ENCODE measurements at places on chromosomes 7 and 10.

DNA sequence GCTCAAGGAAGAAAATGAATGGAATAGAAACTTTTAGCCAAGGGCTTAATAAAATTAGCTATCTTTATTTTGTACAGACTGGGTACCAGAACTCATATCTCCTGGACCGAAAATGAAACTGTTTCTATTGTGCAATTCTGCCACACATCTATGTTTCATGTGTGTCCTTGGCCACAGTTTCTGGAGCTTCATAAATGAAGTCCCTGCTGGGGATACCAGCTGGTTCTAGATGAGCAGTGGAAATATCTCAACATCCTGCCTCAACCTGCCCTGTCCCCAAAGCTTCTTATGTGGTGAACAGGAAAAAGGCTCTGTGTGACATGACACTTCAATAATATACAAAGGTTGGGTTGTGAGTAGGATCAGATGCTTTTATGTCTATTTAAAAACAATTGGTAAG, 310.1 kb upstream of the SORCS1 start:
- no peak for DNase-seq

DNA sequence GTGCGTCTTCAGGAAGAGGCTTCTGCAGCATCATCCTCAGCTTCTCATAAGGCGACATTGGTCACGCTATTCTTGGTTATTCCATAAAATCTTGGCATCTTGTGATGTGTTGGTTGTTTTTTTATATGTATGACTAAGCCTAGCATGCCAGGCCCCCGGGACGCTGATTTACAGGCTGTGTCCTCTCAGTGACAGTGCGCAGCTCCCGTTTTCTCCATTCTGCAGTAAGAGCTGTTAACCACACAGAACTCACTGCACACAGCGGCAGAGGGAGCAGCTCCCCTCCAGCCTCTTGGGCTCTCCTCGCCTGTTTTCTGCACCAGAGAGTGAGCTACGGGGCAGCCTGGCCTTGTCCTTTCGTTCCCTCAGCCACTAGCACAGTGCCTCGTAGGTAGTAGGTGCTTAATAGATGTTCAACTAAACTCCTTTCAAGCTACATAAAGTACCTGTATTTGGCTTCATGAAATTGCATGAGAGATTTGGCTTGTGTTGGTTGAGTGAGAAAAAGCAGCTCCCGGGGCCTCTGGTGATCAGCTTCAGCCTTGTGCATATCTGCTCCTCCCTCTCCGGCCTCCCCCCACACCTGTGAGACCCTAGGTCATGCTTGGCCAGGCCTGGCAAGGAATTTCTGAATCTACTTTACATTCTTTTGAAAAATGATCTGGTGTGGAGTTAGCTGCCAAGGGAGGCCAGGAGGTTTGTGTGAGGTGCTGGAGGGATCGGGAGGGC, 116.2 kb downstream of the WDR37 start:
- no peak for DNase-seq

- no peak for DNase-seq
Measured at GRCh38 chr7:114051871-114052331, 133.1 kb upstream of the PPP1R3A start.

- no peak for DNase-seq
Measured at GRCh38 chr10:75461672-75462649, 30.5 kb downstream of the LRMDA start.

- DNase-seq, result no peak
Measured at GRCh38 chr7:142364551-142364950, 106.7 kb upstream of the PRSS58 start.

DNA sequence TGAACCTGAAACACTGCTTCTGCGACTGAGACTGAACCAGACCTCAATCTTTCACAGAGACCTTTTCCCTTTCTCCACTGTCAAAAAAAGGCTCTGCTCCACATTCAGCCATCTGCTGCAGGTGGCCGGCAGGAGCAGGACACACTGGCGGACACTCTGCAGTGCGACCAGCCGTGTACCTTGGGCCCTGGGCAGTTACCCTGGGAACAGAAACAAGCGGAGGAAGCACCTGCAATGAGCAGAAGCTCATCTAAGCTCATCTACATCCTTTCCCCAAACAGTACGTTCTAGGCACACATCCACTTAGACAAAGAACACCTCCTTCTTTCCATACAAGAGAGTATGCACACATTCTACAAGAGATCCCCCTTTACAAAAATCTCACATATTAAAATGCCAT, 22.8 kb downstream of the VOPP1 start:
- no peak for DNase-seq

GRCh38 chr7:41107938-41108448, 594.9 kb downstream of the INHBA start:
- no peak for DNase-seq

- DNase-seq, result no peak
Measured at GRCh38 chr7:96997512-96998032, 7.8 kb upstream of the DLX6 start.

- no peak for DNase-seq
Measured at GRCh38 chr7:2017914-2018568, 214.7 kb downstream of the MAD1L1 start.

DNA sequence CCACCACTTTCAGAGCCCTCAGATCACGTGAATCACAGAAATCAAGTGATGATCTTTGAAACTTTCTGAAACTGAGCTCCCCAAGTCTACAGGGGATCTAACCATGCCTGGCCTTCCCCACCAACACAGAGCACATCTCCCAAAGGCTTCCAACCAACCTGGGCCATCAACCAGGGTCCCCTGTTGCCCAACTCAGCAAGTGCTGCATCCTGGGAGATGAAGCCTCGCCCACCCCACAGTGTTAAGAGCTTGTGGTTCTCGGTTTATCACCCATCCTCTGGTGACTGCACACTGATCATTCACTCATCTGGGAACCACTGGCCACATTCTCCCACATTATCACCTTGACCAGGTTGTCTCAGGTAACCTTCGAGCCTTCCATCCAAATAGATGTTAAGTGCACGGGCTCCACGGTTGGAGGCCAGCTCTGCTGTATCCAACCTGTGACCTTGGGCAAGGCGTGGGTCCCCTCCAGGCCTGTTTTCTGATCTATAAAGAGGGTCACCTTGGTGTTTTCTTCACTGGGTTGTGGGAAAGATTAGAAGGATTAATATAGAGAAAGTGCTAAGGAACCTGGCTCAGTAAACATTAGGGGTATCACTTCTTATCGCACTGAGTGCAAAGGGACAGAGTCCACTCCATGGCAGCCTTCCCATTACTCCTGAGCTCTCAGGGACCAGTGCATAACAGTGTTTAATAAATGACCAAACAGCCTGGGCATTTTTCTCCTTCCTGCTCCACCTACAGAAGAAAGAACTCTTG, 3.6 kb downstream of the ZNF488 start:
- no peak for DNase-seq

DNA sequence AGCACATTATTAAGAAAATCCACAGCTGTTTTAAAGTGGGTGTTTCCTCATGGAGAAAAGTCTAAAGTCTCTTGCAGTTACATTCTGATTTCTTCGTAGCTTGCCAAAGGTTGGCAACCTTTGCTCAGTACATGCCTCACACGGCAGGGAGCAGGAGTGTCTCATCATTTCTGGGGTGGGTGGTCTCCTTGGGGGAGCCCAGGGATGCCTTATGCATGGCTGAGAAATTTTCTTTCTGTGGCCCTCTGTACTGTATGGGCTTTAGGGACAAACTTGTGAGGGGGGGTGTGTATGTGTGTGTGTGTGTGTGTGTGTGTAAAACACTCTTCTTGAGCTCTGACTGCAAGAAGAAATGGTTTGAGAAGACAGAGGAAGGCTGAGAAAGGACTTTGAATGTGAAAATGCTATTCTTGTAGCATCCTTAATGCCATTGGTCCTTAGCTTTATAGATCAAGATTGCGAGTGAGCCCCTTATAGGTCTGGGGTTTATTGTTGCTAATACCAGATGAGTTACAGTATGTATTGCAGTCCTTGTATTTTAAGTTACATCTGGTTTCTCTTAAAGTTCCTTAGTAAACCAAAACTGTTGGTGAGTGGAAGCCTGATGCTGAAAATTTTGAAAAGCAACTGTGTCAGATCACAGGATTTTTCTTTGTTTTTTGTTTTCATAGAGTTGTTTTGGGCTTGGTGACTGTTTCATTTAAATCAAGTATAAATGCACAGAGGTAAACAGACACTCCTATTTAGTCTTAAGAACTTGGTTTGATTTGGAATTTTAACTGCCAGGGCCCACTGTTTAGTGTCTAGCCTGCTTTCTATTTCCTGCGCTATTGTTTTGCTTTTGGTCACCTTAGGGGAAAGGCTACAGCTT, 242.0 kb downstream of the BICC1 start:
- DNase-seq, result no peak

DNA sequence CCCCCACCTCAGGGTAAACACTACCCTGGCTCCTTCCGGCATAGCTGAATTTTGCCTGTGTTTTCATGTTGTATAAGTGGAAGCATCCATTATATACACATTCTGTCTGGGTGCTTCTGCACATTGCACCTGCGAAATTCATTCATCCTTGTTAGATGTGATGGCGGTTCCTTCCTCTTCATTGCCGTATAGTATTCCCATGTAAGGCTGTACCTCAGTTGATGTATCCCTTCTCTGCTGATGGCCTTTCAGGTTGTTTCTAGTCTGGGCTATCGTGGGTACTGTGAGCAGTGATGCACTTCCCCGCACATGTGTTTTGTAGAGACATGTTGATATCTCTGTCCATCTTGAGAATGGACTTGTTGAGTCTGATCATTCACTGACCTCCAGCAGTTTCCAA, 28.9 kb downstream of the ELFN1 start:
- no peak for DNase-seq

DNA sequence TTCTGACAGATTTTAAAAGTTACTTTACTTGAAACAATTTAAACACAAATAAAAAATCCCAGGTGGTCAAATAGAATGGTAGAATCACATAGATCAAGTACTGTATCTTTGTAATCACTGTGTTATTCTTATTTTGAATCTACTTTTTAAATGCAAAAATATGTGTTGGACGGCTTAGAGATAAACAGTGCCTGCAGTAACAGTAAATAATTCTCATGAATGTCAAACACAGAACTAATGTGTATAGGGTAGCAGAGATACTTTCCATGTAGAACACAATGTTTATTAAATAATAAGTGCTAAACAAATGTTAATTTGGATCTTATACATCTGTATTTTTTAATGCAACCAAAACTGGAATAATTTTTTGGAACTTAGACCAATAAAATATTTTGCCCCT, 1199.4 kb downstream of the SORCS1 start:
- no peak for DNase-seq

DNA sequence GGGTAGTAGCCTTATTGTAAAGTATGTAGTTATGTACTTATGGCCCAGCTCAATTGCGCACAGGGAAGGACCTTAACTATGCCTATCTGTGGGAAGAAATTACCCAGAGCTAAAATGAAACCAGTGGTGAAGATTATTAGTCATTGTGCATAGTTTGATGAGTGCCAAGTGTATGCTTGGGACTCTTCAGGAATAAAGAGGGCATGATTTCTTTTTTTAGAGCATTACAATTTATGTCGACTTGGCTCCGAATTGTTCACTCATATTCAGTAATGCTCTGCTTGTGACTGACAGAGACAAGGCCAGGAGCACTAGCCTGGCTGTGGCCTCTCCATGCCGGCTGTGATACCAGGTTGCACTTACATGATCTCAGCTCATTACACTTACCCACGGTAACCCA, 269.5 kb downstream of the TRIL start:
- no peak for DNase-seq

GRCh38 chr10:78312197-78313047, 278.8 kb downstream of the RPS24 start:
- no peak for DNase-seq

GRCh38 chr7:131720703-131721102, 164.3 kb upstream of the PODXL start:
- DNase-seq, result no peak

GRCh38 chr10:110312206-110312605, 7.5 kb upstream of the SMNDC1 start:
- no peak for DNase-seq

GRCh38 chr10:94138391-94138790, 144.7 kb downstream of the PLCE1 start:
- DNase-seq, result no peak

- DNase-seq, result no peak
Measured at GRCh38 chr10:16964576-16965343, 147.5 kb upstream of the RSU1 start.

DNA sequence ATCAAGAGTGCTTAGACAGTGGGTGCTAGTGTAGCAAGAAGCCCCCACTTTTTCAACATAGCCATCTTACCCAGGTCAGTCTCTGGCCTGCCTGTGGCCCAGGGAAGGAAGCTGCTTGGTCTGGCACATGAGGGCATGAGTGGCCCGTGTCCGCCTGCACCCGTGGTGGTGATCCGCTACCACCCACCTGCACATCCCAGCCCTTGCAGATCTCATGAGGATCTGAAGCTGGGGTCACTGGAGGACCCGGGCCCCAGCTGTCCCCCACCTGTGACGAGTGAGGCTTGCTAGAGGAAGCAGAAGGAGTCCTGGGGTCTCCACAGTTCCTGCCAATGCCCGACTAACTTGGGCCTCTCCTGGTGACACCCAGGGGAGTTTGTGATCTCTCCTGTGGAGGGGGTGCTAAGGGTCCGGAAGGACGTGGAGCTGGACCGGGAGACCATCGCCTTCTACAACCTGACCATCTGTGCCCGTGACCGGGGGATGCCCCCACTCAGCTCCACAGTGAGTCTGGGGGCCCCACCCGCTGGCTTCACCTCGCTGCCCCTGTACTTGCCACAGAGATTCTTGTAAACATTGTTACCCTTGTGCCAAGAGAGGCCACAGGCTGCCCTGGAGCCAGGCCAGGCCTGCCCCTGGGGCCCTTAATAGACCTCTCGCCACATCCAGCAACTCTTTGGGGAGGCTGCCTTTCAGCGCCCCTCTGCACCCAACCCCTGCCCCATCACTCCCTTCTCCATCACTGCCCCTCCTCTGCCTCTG, 10.8 kb upstream of the VSIR start:
- no peak for DNase-seq

DNA sequence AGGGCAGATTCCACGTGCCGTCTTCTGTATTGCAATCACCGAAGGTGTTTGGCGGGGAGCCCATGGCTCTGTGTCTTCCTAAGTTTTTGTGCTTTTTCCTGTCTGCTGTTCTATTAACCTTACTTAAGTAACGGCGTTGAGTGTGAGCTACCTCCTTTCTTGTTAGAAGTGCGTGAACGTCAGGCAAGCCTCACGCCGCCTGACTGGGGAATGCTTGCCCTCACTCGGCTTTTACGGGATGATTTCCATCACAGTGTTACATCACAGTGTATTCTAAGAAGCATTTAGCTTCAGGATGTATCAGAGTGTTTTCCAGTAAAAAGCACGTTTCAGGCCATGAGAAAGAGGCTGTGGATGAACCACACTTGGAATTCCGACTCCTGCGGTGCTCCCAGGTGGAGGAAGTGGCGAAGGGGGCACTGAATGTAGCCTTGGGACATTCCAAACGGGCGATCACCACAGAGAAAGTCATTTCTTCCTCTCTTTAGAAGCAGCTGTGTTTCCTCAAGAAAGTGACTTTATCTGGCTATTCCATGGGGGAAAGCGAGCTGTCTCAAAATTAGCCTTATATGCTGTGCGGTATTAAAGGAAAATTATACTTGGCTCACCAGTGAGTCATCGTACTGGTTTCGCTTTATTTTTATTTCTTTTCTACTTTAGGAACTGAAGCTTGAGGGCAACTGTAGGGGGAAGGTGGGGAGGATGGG, 290.7 kb downstream of the KLF6 start:
- DNase-seq, result no peak

- no peak for DNase-seq
Measured at GRCh38 chr7:100667331-100668068, 6.0 kb upstream of the GNB2 start.

GRCh38 chr10:43691485-43691884, 42.8 kb upstream of the ZNF32 start:
- DNase-seq, result no peak

- DNase-seq, result no peak
Measured at GRCh38 chr7:154879629-154880028, 123.3 kb downstream of the PAXIP1 start.

- no peak for DNase-seq
Measured at GRCh38 chr7:147053746-147054145, 937.1 kb downstream of the CNTNAP2 start.
